Naive thymus-derived CD4-positive, alpha-beta T cell (primary cell): ENCODE measurements at places on chromosomes 5 and 9. TPM values are rescaled to one million over a fixed set of nuclear protein-coding genes. Genes with fewer than 3 reads are reported as not detected.

NEUROG1 gene
- not detected in 2 replicates for total RNA-seq

PRR16 gene
- total RNA-seq: not detected in 2 replicates

DNA sequence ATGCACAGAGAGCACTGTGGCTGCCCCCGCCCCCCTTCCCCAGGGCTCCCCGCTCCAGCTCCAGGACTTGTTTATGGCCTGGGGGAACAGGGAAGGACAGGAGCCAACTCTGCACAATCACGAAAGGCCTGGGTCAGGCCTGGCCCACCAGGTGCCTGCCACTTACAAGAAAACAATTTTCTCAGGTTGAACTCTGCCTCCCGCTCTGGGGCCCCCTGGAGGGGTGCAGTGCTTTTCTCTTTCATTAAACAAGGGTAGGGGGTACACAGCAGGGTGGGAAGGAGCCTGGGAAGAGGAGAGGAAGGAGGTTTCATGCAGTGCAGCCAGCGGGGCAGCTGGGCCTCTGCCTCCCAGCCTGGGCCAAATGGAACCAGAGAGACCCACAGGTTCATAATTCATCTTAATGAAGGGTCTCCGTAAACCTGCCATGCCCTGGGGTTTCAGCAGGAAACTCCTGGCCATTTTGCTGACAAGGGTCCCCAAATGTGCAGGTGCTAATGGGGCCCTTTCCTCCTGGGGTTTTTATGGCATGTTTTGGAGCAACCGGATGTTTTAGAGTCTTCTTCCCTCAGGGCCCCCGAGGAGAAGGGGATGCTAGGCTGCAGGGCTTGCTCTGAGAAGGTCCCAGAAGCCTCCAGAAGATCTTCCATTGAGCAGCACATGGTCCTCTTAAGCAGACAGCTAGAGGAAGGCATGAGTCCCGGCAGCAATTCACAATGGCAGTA, 219.8 kb downstream of the SLIT3 start:
- no peaks in the 10 kb centered on the region for H3K27me3 ChIP-seq
- DNase-seq: no peak
- no peaks in the 10 kb centered on the region for H3K4me1 ChIP-seq
- no peak overlapping the region for H3K27ac ChIP-seq

GRCh38 chr9:78316166-78316892, 19.4 kb downstream of the PSAT1 start:
- H3K4me3 ChIP-seq: no peak overlapping the region
- no peaks in the 10 kb centered on the region for H3K4me1 ChIP-seq
- no peak overlapping the region for H3K27ac ChIP-seq
- no peaks in the 10 kb centered on the region for H3K27me3 ChIP-seq
- DNase-seq: no peak

DNA sequence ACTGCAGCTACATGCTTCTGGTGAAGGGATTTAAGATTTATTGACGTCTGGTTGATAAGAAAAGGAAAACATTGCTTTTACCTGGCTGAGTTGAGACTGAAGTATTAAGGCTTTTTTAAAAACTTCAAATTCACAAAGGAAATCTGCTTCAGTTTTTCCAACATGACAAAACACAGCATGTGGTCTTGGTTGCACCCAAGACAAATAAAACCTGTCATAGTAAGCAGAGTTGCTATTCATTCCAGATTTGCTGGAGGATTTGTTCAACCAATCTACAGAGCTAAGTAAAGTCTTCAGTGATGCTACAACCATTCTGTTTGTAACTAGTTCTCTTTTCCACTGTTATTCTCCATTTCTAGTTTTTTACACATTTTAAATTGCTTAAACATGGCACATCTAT, 11.3 kb downstream of the C5orf63 start:
- no peak overlapping the region for H3K27ac ChIP-seq
- no peaks in the 10 kb centered on the region for H3K36me3 ChIP-seq
- H3K4me3 ChIP-seq: no peak overlapping the region
- H3K4me1 ChIP-seq: no peaks in the 10 kb centered on the region
- no peaks in the 10 kb centered on the region for H3K27me3 ChIP-seq

DNA sequence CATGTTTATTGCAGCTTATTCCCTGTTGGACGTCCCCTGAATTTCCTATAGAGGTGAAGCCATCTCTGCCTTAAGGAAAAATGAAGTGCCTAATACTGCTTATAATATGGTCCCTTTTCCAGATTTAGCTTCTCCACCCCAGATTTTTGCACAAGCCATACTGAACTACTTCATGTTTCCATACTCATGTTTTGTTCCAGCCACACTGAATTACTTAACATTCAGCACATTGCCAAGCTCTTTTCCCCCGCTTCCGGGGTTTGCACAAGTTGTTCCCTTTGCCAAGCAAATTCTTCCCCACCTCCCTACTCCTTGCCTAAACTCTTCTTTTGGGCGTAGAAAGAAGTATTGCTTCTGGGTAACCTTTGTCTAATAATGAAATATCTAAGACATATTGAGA, 1.7 kb upstream of the CNTRL start:
- H3K27me3 ChIP-seq: no peaks in the 10 kb centered on the region
- no peak overlapping the region for H3K4me3 ChIP-seq
- H3K4me1 ChIP-seq: peaks cover 22% of the 10 kb centered on the region
- H3K27ac ChIP-seq: no peak overlapping the region
- DNase-seq: no peak

- H3K27ac ChIP-seq: no peak overlapping the region
- DNase-seq: no peak
- H3K4me1 ChIP-seq: no peaks in the 10 kb centered on the region
- H3K27me3 ChIP-seq: no peaks in the 10 kb centered on the region
- H3K36me3 ChIP-seq: no peaks in the 10 kb centered on the region
Measured at GRCh38 chr9:133189826-133190225, 19.2 kb downstream of the OBP2B start.

DNA sequence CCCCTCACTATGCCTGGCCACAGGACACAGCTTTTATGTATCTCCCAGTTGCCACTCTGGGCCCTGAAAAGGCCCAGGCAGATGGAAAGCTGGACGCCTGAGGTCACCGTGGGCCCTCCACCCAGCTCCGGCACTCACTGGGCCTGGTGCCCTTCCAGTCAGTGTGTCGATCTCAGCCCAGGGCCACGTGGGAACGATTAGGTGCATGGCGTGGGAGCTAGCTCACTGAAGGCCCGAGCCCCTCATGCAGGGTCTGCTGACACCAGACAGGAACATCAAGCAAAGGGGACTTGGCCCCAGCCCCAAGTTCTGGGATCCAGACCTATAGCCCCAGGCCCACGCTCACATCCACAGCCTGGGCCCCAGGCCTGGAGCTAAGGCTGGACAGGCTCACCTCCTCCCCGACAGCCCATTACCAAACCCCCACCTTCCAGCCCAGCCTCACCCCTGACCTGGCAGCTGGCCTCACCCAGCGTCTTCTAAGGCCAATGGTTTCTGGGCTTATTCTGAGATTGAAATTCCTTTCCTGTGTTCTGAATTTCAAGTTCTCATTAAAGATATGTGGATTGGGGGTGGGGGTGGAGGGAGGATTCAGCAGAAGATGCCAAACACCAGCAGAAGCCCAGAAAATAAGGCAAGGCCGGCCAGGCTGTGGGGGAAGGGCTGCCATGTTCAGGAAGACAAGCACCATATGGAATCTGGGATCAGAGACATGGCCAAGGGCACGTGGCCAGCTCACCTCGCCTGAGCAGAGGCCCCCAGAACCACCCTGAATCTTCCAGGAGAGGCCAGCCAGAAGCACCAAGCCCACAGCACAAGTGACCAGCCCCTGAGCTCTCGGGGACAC, 74.5 kb downstream of the ADAMTS2 start:
- H3K4me1 ChIP-seq: no peaks in the 10 kb centered on the region
- no peaks in the 10 kb centered on the region for H3K36me3 ChIP-seq
- H3K27me3 ChIP-seq: no peaks in the 10 kb centered on the region
- DNase-seq: no peak
